ENCODE measurements at places on chromosomes 7 and 10.

GRCh38 chr7:103048833-103049232 is 25.8 kb downstream of the FBXL13 start:
- DNase-seq: no peak

DNA sequence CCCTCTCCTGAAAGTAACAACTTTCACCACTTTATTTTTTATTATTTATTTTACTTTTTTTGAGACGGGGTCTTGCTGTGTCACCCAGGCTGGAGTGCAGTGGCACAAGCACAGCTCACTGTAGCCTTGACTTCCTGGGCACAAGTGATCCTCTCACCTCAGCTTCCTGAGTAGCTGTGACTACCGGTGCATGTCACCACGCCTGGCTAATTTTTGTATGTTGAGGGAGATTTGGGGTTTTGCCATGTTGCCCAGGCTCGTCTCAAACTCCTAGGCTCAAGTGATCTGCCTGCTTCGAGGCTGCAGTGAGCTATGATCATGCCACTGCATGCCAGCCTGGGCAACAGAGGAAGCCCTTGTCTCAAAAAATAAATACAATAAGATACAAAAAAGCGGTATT is 14.9 kb upstream of the SLIT1 start:
- peak; percentile 59 for DNase-seq

GRCh38 chr7:98910427-98910826 is 32.1 kb downstream of the TRRAP start:
- no peak for DNase-seq

- DNase-seq: no peak
Observed at GRCh38 chr7:122038134-122038533, 105.9 kb downstream of the AASS start.

GRCh38 chr7:39623732-39624441 is 515 bp downstream of the RALA start:
- no peak for DNase-seq

- no peak for DNase-seq
Observed at GRCh38 chr7:22127835-22128527, 182.3 kb upstream of the CDCA7L start.

- no peak for DNase-seq
Observed at GRCh38 chr7:46484906-46485305, 563.8 kb upstream of the IGFBP3 start.

- DNase-seq: no peak
Observed at GRCh38 chr7:44665531-44666213, 59.2 kb downstream of the OGDH start.

DNA sequence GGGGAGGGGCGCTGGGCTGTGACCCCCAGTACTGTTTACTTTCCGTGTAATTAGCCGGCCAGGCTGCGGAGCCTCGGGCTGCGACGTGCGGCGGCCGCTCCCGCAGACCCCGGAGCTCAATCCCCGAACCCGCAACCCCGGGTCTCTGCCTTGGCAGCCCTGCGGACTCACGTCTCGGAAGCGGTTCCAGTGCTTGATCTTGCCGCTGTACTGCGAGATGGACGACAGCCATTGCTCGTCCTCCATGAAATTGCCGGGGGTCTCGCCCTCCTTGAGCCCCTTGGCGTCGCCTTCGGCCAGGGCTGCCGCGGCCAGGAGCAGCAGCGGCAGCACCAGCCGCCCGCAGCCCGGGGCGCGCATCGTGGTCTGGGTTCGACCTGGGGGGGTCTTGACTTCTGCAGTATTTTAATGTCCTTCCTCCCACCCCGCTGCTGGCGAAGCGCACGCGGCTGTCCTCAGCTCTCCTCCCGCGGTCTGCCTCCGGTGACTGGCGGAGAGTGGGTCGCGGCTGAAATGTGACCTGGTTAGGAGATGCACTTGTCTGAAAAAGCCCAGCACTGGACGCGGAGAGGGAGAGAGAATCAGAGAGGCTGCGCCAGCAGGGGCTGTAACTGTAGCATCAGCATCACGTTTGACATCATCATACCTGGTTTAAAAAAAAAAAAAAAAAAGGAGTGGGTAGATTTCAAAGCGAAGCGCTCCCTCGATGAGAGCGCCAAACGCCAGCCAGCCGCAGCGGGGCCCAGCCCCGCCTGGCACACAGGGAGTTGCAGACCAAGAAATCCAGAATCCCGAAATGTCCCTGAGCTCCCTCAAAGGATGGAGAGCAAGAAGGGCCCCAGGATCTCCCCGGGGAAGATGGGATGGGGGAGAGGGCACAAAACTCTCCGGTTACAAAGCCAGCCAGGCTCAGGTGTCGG is at the start of gene SPOCK2:
SPOCK2 (minus strand) TSS at position 583 of the 920 bp plus-strand sequence; CDS start at position 360, 223 bp downstream.
- DNase-seq: peak; percentile 71

- DNase-seq: no peak
Observed at GRCh38 chr10:89789188-89789877, 87.9 kb downstream of the KIF20B start.

- DNase-seq: no peak
Observed at GRCh38 chr10:121594076-121594475, 4.2 kb downstream of the FGFR2 start.

- DNase-seq: peak; percentile 77
Observed at GRCh38 chr10:6082496-6083395, 6.1 kb upstream of the RBM17 start.

- no peak for DNase-seq
Observed at GRCh38 chr7:15669443-15670090, 16.9 kb downstream of the MEOX2 start.

DNA sequence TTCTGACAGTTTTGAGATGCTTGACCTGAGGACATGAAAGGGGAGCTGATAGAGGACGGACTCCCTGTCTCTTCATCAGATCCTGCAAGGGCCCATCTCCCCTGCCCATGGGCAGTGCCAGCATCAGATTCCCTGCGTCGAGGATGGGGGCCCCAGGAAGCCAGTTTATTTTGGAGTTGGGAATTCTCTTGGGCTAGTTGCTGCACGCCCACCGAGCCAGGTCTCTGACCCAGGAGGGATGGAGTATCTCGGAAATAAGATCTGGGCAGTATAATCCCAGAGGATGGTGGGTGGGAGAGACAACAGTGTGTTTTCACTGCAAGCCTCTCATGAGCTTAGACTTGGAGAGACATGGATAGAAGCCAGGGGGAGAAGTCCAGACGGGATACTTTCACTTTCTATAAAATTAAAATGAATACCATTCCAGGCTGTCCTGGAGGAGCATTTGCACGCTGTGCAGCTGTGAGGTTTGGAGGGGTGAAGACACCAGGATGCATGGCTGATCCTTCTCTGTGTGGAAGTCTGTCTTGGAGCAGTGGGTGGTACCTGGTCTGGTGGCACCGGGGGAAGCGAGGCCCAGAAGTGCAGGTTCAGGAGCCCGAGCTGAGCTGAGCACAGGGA is 25.8 kb downstream of the DOCK1 start:
- DNase-seq: no peak

GRCh38 chr10:121062115-121062514 is 211.0 kb downstream of the WDR11 start:
- no peak for DNase-seq

- DNase-seq: peak; percentile 48
Observed at GRCh38 chr10:74991435-74991834, 120.0 kb upstream of the SAMD8 start.

DNA sequence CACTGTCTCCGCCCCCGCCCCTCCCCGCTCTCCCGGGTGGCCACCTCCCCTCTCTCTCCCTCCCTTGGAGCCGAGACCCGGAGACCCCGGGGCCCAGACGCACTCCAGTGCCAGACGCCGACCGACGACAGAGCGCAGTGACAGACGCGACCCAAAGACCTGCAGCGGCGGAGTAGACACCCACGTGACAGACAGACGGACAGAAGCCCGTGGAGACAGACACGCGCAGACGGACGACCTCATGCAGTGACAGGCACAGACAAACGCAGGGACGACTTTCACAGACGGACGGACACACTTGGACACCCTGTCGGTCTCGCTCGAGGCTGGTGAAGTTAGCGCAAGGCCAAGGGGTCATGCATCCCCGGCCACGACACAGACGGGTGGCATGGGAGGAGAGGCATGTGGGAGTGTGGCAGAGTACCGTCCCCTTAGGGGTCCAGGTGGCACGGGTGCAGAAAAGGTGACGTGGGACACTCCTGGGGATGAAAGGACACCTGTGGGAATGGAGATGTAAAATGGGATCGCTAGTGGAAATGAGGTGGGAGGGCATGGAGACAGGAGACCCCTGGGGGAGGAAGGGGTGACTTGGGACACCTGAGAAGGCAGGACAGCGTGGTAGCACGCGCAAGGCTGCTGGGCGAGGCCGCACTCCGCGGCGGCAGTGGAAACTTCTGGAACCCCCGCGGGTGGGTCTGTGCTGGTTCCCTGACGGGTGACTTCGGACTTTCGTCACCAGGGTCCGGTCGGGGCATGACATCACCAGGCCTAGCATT is 456 bp upstream of the ACHE start:
- no peak for DNase-seq

GRCh38 chr10:50381642-50382041 is 130.3 kb upstream of the ASAH2 start:
- no peak for DNase-seq

GRCh38 chr10:30048768-30049517 is 10.4 kb downstream of the JCAD start:
- no peak for DNase-seq

GRCh38 chr7:24707988-24708615 is 49.2 kb downstream of the GSDME start:
- DNase-seq: no peak

- DNase-seq: no peak
Observed at GRCh38 chr10:123380491-123381085, 226.4 kb downstream of the BUB3 start.

DNA sequence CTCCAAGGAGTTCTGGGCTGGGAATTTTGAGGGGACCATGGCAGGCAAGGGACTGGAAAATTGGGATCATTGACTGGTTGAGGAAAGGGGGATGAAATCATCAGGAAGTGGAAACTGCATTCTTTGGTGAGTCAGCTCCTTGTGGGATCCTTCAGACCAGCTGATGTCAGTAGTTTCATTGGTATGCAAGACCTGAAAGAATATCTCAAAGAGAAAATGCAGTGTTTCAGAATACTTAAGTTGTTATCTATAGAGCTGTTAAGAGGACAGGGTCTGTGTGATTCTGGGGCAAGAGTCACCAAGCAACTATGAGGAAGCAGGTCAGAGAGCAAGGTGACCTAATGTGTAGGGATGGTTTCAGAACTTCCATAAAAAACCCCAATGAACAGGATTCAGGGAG is 595.9 kb upstream of the AUTS2 start:
- DNase-seq: no peak

DNA sequence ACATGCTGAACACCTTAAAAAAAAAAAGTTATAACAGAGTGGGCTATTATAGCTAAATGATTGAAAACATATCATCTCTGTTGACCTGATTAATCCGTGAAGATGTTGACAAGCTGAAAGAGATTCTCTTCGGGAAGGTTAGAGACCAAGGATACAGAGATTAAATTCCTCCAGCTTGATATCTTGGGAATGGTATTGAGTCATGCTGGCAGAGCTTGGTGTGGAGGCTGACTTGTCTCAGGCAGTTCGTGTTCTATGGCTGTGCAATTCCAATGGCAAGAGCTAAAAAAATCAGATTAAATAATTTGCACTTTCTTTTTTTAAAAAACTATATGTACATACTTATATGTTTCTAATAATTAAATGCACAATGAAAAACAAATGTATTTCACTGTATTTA is 24.9 kb upstream of the CACNA2D1 start:
- DNase-seq: no peak

DNA sequence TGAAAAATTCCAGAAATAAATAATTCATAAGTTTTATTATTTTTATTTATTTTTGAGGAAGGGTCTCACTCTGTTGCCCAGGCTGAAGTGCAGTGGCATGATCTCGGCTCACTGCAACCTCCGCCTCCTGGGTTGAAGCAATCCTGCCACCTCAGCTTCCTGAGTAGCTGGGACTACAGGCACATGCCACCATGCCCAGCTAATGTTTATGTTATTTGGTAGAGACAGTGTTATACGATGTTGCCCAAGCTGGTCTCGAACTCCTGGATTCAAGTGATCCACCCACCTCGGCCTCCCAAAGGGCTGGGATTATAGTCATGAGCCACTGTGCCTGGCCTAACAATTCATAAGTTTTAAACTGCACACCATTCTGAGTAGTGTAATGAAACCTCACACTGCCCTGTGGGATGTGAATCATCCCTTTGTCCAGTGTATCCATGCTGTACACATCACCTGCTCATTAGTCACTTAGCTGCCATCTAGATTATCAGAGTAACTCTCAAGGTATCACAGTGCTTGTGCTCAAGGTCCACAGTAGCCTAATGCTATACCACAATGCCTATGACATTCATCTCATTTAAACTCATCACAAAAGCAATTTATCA is 17.9 kb downstream of the RTKN2 start:
- no peak for DNase-seq

- DNase-seq: no peak
Observed at GRCh38 chr10:128298587-128298986, 172.4 kb upstream of the MKI67 start.

DNA sequence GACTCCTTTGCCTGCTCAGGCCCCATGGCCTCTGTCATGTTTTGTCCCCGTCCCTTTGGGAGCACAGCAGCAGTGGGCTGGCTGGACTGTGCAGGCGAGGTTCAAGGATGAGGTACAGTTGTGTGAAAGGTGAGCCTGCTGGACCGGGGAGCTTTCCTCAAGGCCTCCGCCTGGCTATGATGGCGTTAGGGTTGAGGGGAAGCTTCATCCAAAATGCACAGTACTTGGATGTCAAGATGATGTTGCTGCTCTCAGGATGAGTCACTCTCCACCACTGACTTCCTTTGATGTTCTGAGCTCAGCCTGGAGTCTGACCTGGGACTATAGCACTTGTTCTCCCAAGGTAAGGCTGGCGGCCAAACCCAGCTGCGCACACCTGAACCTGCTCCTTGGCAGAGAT is 152.7 kb upstream of the SHH start:
- DNase-seq: peak; percentile 71

DNA sequence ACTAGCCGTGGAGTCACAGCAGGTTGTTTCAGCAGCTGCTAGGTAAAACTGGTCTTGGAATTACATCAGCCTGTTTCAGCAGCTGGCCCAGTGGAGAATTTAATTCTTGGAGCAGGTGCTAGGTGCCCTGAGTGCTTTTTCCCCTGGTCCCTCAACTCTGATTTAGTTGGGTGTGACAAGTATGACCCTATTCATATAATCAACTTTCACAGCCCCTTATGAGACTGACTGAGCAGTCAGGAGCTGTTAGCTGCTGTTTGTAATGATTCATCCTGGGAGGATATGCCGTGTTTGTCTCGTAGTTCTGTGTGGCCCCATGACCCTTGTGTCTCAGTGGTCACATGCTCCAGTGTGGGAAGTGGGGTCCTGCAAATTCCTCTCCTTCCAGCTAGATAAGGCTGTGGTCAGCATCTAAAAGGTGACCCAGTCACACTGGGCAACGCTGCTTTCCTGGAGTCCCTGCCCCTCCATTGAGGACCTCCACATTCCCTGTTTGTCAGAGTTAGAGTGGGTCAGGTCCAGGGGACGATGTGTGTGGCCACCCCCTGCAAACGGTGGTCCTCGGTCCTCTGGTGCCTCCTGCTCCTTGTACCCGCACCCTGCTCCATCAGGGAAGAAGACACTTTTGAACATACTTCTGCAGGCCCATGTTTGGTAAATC is 28.3 kb downstream of the TBATA start:
- DNase-seq: no peak

DNA sequence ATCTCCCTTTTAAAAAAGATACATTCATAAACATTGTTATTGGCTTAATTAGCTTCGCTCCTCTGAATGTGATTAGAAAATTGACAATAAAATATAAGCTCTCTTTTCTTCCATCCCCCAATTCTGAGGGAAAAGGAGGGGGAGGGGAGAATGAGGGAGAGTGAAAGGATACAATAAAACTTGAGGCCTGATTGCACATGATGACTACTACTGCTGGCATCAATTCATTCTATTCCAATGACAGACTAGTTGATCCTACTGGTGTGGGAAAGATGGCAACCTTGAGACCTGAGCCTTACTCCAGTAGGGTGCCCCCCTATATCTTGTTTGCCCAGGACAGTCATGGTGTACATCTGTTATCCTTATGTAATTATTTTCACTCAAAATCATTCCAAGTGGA is 4.5 kb upstream of the IQUB start:
- no peak for DNase-seq
